Ecto neural progenitor cell (in vitro differentiated cells): ENCODE measurements at places on chromosomes 1 and 21.

DNA sequence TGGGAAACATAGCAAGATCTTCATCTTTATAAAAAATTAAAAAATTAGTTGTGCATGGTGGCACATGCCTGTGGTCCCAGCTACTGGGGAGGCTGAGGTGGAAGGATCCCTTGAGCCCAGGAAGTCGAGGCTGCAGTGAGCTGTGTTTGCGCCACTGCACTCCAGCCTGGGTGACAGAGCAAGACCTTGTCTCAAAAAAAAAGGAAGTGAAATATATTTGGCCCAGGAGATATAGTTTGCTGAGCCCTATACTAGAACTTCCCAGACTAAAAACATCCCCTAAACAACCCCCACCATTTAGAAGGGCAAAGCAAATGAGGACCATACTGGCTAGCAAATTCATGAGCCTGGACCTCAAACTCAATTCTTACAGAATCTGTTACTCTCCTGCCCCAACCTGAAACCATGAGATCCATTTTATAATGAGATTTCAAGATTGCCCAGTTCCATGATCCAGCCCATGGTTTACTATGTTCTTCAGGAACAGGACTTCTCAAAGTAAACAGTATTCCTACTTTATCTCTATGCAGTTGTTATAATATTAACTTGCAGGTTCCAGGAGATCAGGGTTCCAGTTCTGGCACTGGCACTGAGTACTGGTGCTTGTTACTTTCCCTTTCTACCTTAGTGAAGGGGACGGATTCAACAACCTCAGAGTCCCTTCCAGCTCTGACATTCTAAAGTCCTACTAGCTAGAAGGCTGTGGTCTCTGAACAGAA lies 48.9 kb upstream of the TADA1 start:
- DNase-seq: no peak

- DNase-seq: no peak
Measured at GRCh38 chr1:151807766-151808165, 2.5 kb upstream of the LINGO4 start.

GRCh38 chr1:230763927-230764591 lies 16.9 kb downstream of the CAPN9 start:
- DNase-seq: no peak

- DNase-seq: no peak
Measured at GRCh38 chr1:21559788-21560567, 50.8 kb downstream of the ALPL start.
